Stimulated activated CD4-positive, alpha-beta T cell treated with anti-CD3 and anti-CD28 coated beads, TNF-alpha, amount 100 ng/mL, for 4 hours (primary cell): ENCODE measurements at places on chromosomes 2 and 18.

GRCh38 chr18:25345081-25345866, 6.7 kb downstream of the ZNF521 start:
- no peak for DNase-seq

DNA sequence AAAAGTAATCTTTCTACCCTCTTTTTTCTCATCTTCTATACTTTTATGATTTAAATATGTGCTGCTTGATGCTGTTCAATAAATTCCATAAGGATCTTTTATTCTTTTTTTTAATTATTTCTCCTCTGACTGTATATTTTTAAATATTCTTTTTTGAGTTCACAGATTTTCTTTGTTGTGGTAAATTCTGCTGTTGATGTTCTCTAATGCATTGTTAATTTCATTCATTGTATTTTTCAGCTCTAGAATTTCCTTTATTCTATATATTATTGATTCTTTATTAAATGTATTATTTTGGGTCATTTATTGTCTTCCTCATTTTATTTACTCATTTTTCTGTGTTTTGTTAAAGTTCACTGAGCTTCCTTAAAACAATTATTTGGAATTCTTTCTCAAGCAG, 260.9 kb downstream of the ZNF804A start:
- DNase-seq = no peak

DNA sequence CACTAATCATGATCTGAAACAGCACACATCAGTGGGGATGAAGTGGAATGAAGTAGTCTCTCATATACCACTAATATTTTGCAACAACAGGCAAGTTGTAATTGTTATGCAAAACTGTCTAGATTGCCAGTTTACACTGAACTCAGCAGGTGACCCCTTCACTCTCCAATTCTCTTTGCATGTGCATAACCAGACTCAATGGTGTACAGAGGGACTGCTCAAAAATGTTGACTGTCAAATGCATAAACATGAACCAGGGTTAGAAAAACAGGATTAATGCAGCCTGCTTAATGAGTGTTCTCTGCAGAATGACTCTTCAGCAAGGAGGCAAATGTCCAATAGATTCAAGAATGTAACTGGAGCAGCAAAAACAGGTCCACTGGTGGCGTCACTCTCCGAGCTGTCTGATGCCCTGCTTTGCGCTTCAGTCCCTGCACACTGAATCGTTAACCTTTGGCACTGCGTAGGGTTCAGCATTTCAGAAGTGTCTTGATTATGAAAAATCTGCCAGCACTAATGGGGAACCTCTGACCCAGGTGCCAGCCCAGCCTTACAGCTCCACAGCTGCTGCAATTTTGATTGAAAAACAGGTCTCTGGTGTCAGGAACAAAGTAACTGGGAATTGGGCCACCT, 209.3 kb downstream of the TDRD15 start:
- DNase-seq = no peak

GRCh38 chr18:60982329-60982695, 350.9 kb upstream of the CDH20 start:
- no peak for DNase-seq

- no peak for DNase-seq
Measured at GRCh38 chr2:106990297-106990696, 104.3 kb upstream of the ST6GAL2 start.

- no peak for DNase-seq
Measured at GRCh38 chr2:52933878-52934277, 833.7 kb upstream of the CHAC2 start.

DNA sequence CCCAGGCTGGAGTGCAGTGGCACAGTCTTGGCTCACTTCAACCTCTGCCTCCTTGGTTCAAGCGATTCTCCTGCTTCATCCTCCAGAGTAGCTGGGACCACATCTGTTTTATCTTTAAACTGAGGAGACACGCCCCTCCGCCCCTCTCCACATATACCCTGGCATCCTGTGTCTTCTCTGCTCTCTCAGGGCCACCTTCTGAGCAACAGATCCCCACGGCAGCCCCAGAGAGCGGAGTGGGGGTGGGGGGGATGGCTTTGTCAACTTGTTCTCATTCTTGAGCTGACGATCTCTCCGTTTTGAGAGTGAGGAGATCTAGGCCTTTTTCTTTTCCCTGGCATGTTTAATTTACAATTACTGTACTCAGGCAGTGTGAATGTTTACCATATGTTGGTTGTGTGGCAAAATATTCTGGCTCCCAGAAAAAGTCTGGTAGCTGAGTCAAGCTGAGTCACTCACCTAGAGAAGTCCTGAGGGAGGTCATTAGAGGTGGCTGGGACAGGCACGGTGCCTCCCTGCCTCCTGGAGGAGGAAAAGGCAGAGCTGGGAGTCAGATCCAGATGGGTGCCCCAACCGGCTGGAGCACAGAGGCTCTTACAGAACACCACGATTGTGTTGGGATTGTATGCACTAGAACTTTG, 19.5 kb upstream of the ID2 start:
- no peak for DNase-seq

DNA sequence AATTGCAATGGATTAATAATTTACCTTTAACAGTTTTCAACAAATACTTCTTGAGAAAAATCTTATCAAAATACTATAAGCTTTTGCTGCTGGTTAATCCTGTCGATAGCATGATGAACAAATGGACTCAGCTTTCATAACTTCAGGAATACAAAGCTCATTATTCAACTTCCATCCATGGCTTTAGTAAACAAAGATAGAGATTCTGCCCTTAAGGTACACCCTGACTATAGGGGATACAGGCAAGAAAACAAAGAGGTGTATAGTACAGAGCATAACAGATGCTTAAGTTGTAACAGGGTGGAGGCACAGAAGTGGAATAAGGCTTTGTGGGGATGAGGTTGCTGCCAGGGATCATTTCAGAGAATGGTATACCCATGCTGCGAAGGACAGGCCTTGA, 272.5 kb upstream of the STON1 start:
- DNase-seq = no peak

- DNase-seq = no peak
Measured at GRCh38 chr2:236758406-236758805, 188.8 kb downstream of the ACKR3 start.

DNA sequence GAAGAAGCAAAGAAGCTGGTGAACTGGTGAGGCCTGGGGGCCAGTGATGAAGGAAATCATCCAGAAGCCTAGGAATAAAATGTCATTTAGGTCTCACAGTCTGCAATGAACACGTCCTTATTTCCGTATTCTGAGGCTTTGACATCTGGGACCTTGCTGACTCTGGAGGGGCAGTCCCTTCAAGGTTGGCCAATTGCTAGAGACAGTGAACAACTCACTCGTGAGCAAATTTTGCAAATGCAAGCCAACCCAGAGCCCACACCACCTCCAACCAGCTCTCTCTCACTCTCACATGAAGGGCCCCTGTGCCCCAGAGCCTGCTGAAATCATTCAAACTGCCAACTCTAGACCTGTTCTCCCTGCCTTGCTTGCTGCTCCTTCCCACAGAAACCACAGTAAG, 279.1 kb upstream of the LYPD1 start:
- DNase-seq = no peak

- DNase-seq = no peak
Measured at GRCh38 chr2:69580486-69580885, 63.1 kb downstream of the AAK1 start.

DNA sequence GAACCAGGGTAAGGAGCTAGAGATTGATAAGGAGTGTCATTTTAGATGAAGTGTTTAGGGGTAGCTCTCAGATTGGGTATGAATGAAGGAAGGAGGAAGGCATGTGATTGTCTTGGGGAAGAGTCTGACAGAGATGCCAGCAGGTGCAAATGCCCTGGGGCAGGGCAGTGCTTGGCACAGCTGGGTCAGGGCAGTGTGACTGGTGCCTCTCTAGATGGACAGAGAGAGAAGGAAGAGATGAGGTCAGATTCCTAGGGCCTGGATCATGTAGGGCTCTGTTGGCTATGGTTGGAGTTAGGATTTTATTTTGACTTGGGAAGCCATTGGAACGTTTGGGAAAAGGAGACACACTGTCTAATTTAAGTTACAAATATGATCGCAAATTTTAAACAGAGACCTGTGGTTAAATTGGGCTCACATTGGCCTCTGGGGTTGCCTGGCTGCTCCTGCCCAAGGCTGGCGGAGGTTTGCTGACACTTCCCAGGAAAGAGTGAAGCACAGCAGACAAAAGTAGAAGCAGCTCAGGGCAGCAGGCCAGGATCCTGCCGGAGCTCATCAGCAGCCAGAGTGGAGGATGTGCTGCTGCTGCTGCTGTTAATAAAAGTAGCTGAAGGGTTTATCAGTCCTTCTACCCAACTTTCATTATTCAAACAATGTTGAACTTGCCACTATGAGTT, 32.7 kb upstream of the FHL2 start:
- DNase-seq = no peak

DNA sequence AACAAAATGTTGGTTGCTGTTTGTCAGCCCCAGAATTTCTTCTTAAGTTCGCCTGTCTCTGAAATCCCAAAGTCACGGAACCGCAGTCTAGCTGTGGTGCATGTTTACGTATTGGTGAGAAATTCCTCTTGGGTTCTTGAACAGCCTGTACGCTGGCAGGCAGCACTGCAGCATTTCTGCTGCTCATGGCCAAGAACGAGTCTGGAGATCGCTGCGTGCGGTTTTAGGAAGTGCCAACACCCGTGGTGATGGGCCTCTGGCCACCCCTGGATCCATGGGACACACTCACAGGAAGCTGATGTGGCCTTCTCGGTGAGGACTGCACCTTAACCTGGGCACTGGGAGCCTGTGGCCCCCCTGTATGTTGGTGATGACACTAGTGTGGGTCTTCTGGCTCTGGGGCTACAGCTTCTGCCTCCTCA, 23.7 kb downstream of the ASB1 start:
- DNase-seq = no peak

GRCh38 chr2:102037681-102038080, 45.9 kb downstream of the IL1R2 start:
- DNase-seq = no peak

GRCh38 chr2:85712336-85712735, 18.2 kb downstream of the GNLY start:
- no peak for DNase-seq

GRCh38 chr2:56309626-56310170, 125.9 kb downstream of the CCDC85A start:
- DNase-seq = no peak

- no peak for DNase-seq
Measured at GRCh38 chr2:42969231-42970150, 177.1 kb upstream of the HAAO start.

DNA sequence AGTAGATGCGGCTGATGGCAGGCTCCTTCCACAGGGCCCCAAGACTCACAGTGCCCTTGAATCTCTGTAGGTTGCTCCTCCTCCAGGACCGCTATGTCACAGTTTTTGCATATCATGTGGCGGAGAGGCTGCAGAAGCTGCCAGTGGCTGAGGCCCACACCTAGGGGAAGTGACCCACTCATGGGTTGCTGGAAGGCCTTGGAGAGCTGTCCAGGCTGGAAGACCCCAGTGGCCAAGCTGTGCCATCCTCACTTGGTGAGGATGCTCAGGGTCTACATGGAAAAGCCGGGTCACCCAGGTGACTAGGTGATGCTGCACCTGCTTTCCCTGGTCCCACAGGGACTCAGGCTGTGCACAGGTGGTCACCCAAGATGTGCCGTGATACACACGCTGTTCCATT, 90.6 kb downstream of the SEPTIN10 start:
- DNase-seq = no peak

GRCh38 chr2:172153156-172153555, 50.5 kb upstream of the DLX2 start:
- DNase-seq = no peak

GRCh38 chr2:177984749-177985148, 87.8 kb downstream of the PDE11A start:
- DNase-seq = no peak

- no peak for DNase-seq
Measured at GRCh38 chr2:237689336-237690131, 62.1 kb downstream of the LRRFIP1 start.

GRCh38 chr18:47978603-47979002, 48.1 kb upstream of the SMAD2 start:
- DNase-seq = no peak

GRCh38 chr18:37612524-37613252, 47.1 kb upstream of the CELF4 start:
- no peak for DNase-seq

GRCh38 chr18:10207682-10208345, 246.6 kb upstream of the APCDD1 start:
- no peak for DNase-seq

GRCh38 chr18:49072524-49072934, 121.8 kb upstream of the SMAD7 start:
- no peak for DNase-seq

DNA sequence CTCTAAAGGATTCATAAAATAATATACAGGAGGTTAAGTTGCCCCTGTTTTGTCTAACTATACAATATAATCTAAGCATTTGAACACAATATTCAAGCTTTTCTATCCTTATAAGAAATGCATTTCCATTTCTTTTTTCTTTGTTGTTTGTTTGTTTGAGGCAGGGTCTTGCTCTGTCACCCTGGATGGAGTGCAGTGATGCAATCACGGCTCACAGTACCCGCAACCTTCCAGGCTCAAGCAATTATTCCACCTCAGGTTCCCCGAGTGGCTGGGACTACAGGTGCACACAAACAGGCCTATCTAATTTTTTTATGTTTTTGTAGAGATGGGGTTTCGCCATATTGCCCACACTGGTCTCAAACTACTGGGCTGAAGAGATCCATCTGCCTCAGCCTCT, 307.8 kb downstream of the ZNF804A start:
- DNase-seq = no peak

- DNase-seq = no peak
Measured at GRCh38 chr2:95320986-95321767, 24.0 kb downstream of the KCNIP3 start.

GRCh38 chr18:34458410-34458977, 233.8 kb upstream of the NOL4 start:
- no peak for DNase-seq

DNA sequence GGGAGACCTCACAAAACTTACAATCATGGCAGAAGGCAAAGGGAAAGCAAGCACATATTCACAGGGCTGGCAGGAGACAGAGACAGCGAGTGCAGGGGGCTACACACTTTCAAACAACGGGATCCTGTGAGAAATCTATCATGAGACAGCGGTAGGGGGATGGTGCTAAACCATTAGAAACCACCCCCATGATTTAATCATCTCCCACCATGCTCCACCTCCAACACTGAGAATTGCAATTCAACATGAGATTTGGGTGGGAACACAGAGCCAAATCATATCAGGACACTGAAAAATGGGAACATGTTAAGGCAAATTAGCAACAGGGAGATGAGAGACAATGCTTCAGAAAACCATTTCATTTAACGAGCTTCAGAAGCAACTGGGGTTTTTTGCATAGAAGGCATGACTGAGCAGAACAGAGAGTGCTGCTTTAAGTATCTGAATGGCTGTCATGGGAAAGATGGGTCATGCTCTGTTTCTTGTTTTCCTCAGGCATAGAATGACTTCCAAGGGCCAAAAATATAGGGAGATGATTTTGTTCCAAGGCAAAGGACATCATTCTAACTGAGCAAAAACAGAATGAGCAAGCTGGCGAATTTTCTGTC, 100.8 kb upstream of the MAP2 start:
- no peak for DNase-seq
